ENCODE measurements at places on chromosomes 7 and 10. TPM values are rescaled to one million over a fixed set of nuclear protein-coding genes. Genes with fewer than 3 reads are reported as not detected.

DNA sequence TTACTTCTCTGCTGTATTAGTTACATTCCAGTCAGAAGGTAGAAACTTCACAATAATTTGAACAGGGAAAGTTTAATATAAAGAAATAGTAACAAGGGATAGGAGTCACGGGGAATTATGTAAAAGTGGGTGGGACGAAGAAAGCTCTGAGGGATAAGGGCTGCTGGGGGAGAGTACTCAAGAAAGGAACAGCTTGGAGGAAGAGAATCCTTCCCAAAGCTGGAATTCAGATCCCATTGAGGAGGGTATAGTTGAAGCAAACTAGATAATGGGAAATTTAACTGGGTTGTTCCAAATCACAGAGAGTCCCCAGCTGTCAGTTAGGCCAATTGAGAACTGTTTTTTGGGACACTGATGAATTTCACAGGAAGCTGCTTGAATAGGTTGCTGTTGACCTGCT, 53.2 kb upstream of the MACC1 start:
- no peak for DNase-seq

DNA sequence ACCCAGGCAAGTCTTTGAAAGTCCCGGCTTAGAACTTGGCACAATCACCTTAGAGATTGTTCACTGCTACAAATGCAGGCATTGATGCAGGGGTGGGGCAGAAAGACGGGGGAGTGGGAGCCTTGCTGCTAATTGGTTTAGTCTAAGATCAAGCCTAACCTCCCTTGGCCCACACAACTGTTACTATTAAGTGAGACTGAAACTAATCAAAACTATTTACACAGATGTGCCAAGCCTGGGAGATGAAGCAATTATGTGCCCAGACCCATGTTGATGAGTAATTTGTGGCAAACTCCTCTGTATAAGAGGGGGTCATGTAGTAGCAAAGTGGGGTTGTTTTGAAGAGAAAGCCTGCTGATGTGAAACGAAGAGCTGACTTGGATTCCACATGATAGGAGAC, 178.2 kb upstream of the ITGB1 start:
- no peak for DNase-seq

GRCh38 chr7:20298486-20298901, 32.2 kb upstream of the ITGB8 start:
- no peak for DNase-seq

DNA sequence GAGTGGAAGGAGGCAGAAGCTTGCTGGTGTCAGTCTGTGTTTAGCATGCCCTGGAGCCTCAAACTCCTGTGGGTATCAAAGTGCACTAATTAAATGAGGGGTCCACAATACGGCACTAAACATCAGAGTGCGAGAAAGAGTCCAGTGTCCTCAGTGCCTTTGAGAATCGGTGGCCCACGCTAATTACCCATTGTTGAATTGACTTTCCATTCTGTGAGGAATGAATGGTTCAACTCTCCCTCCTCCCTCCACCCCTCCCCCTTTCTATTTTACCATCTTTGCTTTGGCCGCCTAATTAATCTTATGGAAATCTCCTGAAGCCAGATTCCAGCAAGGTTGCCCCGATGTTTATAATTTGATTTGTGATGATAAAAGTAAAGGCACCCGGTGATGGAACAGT, 217.8 kb downstream of the TFEC start:
- no peak for DNase-seq

DNA sequence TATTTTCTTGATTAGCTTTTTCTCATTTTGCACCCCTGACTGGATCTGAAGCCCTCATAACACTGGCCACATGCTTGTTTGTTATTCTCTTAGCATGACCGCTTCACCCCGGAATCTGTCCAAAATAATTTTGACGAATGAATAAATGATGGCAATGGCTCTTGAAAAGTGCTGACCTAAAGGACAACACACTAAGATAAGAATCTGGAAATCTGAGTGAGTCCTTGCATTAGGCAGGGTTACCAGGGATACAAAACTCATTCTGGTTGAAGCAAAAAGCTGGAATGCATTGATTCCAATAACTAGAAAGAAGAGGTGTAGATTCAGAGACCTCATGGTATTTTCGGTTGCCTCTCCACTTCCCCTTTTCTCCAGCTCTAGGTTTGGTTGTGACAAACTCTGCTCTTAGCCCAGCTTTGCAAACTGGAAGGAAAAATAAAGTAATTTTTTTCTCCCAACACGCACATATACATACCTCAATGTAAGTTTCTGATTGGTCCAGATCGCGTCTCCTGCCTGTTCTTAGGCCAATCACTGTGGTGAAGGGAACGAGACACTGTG, 157.4 kb downstream of the SKIDA1 start:
- DNase-seq = no peak

Gene FZD8
- 7.6 TPM for total RNA-seq

Gene ADARB2
- total RNA-seq = 0.08 TPM

Gene UTF1
- not detected for total RNA-seq

Gene NRCAM
- total RNA-seq = 0.09 TPM

Gene OGDHL
- 4.9 TPM for total RNA-seq

Gene WDFY4
- 0.98 TPM for total RNA-seq

Gene DOCK1
- 19.0 TPM for total RNA-seq

Data from heart right ventricle (tissue), 16 donors.